ENCODE measurements at places on chromosomes 5 and 9. TPM values are rescaled to one million over a fixed set of nuclear protein-coding genes. Genes with fewer than 3 reads are reported as not detected.

DNA sequence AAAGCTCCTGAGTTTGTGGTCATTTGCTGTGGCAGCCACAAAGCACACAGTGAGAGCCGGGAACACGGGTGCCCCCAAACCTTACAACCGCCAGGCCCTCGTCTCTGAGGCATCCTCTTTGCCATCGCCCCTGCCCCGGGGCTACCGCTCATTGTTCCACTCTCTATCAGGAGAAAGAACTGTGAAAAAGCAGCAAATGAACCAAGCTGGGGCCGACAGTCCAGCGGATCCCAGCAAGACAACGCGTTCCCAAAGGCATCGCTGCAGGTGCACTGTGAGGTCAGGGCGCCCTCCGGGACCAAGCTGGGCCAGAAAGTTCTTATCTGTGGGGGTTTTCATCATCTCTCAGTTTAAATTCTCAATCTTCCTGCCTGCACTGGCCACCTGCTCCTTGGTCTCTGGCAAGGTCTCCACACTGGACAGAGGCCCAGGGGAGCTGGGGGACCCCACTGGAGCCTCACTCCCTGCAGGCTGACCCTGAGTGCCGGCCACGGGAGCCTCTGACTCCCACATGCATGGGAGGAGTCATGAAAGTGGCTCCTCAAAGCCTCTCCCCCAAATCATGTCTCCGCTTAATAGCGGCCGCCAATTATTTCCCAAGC, 32.1 kb downstream of the VAV2 start:
- no peak for DNase-seq

HK3 gene
- not detected for polyA plus RNA-seq

DNA sequence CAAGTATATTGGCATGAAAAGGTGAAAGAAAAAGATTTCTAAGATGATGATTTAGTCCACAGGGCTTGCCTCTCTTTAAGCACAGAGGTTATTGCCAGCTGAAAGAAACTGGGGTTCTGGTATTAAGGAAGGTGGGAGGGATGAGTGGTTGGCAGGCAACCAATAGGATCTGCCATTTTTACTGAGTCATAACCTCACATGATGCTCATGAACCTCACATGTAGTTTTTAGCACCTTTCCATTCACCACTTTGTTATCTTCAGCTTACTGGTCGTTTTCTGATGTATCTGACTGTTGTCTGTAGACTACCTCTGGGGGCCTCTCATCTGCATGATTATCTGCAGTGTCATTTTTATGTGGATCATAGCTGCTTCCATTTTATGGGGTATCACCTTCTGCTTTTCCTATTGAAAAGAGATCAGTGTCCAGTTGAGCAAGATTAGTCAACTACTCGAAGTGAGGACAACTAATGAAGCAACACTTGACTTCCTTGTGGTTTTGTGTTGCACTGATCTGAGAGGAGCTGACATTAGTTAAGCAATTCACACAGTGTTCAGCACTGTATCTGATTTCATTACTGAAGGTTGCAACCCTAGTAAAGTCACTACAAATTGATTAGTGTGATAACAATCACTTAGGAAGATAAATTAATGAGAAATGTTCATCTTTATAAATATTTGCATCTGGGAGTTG, 186.3 kb downstream of the SGCD start:
- no peak for DNase-seq

DNA sequence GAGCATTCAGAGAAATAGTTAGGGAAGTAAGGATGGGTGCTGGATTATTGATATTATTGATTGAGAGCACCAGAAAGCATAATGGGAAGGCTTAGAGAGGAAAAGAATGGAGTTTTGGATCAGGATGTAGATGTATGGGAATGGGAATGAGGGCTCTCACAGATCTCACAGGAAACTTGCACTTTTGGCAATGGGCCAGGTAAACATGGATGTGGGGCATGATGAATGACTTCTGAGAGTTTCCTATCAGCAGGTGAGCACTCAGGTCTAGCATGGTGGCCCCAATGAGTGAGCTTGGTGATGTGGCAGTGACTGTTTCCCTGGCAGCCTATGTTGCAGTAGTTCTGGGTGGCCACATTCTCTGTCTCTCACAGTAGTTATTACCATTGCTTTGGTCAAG, 283.8 kb downstream of the FBXL7 start:
- no peak for DNase-seq

GRCh38 chr5:139812323-139812722, 16.7 kb downstream of the PSD2 start:
- no peak for DNase-seq

DNA sequence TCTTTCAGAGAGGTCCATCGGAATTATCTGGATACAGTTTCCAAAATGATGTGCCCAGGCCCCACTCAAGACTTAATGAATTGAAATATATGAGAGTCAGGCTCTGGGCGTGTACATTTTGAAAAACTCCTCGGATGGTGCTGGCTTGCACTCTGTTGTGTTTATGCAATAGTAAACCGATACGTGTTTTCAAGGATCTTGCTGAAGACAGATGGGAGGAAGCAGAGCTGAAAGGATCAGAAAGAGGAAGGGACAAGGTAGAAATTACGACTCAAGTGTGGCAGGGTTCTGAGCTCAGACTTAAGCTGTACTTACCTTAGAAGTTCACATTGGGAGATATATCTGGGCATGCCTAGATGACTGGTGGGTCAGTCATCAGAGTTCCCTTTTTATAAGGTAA, 13.7 kb upstream of the STOM start:
- DNase-seq = no peak

GRCh38 chr9:137813651-137814415, 63.7 kb upstream of the CACNA1B start:
- DNase-seq = no peak

- DNase-seq = peak; percentile 75
Observed at GRCh38 chr5:174581479-174581878, 142.9 kb upstream of the MSX2 start.

CYLC2 gene
- not detected for polyA plus RNA-seq

DNA sequence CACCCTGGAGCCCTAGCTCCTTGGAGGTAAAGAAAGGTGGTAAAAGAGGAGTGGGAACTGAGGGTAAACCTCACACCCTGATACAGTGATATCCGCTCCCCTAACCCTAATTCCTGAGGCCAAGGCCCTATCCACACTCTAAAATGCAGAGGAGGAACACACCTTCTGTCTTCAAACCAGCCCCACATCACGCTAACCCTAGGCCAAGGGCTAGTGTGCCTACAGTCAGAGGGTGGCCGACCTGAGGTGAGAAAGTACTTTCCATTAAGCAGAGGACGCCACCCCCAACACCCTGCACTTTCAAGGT, 590 bp downstream of the HDAC3 start:
- no peak for DNase-seq

GRCh38 chr9:126631254-126631653, 17.5 kb downstream of the LMX1B start:
- no peak for DNase-seq

IL9 gene
- polyA plus RNA-seq = not detected

DNA sequence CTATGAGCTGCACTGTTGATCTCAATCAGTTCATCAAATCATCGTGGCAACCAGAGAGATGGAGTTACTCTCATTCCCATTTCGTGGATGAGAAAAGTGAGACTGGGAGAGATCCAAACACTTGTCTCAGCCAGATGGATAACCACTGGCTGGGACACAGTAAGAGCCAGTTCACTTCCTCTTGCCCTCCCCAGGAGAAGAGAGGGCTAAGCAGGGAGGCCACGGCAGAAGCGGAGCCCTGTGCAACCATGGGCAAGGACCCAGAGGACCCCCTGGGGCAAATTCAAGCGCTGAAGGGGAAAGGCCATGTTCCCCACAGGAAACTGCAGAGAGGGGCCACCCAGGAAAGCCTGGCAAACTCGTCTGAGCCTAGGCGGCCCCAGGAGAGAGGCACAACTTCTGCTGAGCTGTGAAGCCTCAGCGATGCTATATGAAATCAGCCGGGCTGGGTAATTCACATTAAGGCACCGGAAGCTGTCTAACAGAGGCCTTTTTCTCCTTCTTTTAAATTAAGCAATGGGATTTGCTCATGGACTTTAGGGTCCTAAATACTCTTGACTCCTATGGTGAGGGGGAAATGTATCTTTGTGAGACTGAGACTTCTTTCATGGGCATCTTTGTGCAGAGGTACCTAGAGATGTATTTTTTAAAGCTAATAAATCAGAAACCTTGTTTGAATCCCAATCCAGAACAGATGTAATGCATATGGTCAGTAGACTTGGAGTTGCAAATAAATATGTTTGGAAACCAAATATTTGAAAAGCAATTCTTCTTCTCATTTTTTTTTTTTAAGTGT, 137.1 kb upstream of the SMIM23 start:
- DNase-seq = no peak

DNA sequence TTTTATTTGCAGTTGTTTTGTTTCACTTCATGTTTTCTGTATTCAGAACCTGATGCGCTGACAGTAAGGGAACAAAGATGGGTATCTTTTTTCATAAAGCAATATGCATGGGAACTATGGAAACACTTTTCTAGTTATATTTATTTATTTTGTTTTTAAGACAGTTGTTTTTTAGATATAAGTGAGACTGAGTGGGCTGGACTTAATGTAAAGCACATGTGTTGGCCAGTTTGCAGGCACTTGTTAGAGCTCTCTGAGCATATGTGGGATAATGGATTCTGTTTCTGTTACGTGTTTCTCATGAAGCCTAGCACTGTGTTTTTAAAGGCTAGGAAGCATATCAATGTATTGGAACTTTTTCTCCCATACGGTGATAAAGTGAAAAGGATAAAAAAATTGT, 164.1 kb downstream of the PRR16 start:
- no peak for DNase-seq

GRCh38 chr5:42454216-42454995, 31.2 kb downstream of the GHR start:
- DNase-seq = no peak

ERAP2 gene
- 1.5 TPM for polyA plus RNA-seq

DNA sequence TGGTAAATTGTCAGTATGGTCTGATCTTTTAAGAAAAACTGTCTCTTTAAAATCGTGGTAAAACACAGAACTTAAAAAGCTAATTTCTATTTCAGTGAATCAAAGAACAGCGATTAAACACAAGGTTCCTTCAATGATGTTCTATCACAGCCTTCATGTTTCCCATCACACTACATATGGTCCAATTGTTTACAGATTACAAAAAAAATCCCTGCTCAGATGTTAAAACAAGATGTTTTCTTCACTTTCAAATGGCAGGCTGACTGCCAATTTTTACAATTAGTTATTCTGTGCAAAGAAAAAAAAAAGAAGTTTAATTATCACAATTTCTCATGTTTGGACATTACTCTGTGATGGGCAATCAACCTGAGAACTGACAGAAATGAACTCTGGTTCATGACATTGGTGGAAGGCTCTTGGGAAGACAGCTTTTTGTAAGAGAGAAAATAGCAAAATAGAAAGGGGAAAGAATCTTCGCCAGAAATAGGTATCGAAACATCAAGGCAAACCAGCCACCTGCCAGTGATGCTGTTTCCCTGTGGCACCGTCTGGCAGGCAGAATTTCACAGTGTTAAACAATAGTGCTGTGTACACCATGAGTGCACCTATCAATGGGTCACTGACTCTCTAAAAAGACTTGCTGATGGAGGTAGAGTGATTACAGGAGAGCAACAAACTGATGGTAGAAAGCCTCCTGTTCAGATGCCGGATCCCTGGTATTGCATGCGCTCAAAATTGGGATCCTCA, 1020.0 kb upstream of the ARRDC3 start:
- no peak for DNase-seq

SWI5 gene
- polyA plus RNA-seq = 58.4 TPM

- no peak for DNase-seq
Observed at GRCh38 chr5:62922191-62922590, 343.6 kb downstream of the LRRC70 start.

- no peak for DNase-seq
Observed at GRCh38 chr9:79007701-79008483, 563.9 kb upstream of the TLE4 start.

DNA sequence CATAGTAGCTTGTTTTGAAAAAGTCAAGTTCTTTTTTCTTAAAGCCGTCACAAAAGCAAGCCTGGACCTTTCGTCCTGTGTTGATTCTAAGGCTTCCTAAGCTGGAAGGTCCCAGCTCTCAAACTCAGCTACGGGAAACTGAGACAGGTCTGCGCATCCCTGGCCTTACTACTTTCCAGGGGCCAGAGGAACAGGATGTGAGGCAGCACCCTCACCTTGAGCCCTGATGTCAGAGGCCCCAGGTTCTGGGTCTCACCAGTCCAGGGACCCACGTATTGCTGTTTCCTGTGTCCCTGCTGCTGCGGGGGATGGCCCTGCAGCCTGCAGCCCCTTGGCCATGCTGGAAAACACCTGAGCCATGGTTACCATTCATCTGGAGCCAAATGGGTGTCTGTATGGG, 123.9 kb downstream of the COL23A1 start:
- DNase-seq = no peak

DNA sequence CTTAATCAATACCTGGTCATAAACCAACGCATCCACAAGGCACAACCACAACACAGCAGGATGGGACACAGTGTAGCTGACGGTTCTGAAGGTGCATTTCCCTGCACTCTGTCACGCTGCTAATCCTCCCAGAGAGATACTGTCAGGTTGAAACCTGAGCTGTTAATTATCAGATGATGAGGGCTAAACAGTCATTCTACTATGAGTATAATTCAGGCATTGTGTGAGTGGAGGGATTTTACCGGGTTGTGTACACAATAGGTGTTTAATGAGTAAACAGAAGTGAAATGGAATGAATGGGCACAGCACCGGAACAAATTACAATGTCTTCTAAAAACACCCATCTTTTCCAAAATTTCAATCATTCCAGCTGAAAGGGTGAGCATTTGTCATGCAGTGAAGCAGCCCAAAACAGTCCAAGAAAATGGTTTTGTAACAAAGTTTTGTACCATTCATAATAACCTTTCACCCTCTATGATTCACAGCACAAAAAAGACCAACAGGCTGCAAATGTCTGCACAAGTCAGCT, 71.5 kb downstream of the ABCA1 start:
- peak; percentile 37 for DNase-seq

GLRA1 gene
- polyA plus RNA-seq = not detected

DNA sequence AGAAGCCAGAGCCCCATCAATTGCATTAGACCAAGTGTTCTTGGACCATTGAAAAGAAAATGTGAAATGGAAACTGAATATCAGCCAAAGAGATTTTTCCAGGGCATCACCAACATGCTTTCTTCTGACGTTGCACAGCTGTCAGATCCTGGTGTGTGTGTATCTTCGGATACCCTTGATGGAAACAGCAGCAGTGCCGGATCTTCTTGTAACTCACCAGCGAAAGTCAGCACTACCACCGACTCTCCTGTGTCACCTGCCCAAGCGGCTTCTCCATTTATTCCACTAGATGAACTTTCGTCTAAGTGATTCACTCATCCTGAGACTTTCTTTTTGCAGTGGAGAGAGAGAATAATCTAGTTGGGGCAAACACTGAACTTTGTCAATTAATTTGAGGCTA, 75.7 kb downstream of the PIP5K1B start:
- peak; percentile 35 for DNase-seq
